ENCODE measurements at places on chromosomes 11 and 22. TPM values are rescaled to one million over a fixed set of nuclear protein-coding genes. Genes with fewer than 3 reads are reported as not detected.

The BUD13 gene
- 16.8 TPM for total RNA-seq

The PLEKHB1 gene
- total RNA-seq: not detected

The CXCR5 gene
- total RNA-seq: not detected

The OR4C12 gene
- not detected for total RNA-seq

The C11orf65 gene
- 0.86 TPM for total RNA-seq

The PARVG gene
- not detected for total RNA-seq

The ANKK1 gene
- not detected for total RNA-seq

The BATF2 gene
- total RNA-seq: 1.3 TPM

The PNPLA2 gene
- 23.5 TPM for total RNA-seq

- no peak for DNase-seq
Observed at GRCh38 chr11:75588051-75588481, 26.0 kb downstream of the SERPINH1 start.

DNA sequence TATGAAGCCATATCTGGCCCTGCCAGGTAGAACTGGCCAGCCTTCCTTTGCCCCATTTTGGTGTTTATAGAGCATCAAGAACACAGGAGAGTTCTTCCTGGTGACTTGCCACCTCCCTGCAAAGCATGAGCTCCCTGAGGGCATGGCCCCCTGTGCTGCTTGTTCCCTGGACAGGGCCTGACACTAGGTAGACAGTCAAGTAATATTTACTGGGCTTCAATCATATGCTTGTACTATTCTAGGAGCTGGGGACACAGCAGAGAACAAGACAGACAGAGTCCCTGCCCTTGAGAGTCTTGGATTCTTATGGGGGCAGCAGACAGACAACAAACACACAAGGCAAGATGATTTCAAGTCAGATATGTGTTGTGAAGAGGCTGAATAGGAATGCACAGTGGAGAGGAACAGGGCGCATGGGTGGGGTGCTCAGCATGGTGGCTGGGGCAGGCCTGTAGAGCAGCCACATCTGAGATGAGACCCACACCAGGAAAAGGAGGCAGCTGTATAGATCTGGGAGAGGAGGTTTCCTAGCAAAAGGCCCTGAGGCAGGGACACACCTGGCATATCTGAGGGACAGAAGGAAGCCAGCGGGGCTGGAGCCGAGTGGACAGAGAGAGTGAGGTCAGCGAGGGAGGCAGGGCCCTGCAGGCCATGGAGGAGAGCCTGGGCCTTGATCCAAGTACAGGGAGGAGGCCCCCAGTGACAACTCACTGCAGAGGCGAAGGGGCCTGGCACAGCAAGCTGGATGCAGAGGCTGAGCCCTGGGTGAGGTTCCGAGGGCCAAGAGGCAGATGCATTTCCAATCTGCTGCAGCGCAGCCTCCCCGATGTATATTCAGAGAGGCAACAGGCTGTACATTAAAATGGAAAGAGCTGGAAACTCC, 10.2 kb upstream of the CBX6 start:
- no peak for DNase-seq

DNA sequence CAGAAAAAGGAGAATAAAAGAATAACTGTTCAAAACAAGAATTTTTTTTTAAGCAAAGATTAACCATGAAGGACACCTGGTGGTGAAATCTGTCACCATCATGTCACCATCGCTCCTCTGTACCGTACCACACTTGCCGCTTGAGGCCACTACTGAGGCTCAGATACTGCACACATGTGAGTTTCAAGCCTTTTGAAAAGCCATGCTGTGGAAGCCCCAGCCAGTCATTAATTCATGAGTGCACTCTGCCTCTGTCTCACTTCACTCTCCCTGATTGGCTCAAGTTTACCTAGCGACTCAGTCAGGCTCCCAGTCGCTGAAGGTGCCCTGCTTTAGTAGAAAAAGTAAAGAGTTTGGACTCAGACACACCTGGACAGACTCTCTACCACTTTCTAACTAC, 6.6 kb upstream of the MS4A12 start:
- no peak for DNase-seq

DNA sequence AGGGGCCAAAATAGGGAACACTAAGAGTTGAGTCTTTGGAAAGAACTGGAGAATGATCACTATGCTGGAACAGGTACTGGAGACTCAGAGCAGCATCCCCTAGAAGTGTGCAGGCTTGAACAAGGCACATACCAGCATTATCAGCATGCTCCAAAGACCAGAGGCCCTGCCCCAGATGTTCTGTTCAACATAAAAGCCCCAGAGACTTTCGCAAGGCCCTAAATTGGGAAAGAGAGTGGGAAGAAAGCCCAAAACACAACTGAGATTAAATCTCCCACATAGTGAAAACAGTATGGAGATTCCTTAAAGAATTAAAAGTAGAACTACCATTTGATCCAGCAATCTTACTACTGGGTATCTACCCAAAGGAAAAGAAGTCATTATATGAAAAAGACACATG, 9.4 kb downstream of the CNGA4 start:
- peak; percentile 95 for DNase-seq

DNA sequence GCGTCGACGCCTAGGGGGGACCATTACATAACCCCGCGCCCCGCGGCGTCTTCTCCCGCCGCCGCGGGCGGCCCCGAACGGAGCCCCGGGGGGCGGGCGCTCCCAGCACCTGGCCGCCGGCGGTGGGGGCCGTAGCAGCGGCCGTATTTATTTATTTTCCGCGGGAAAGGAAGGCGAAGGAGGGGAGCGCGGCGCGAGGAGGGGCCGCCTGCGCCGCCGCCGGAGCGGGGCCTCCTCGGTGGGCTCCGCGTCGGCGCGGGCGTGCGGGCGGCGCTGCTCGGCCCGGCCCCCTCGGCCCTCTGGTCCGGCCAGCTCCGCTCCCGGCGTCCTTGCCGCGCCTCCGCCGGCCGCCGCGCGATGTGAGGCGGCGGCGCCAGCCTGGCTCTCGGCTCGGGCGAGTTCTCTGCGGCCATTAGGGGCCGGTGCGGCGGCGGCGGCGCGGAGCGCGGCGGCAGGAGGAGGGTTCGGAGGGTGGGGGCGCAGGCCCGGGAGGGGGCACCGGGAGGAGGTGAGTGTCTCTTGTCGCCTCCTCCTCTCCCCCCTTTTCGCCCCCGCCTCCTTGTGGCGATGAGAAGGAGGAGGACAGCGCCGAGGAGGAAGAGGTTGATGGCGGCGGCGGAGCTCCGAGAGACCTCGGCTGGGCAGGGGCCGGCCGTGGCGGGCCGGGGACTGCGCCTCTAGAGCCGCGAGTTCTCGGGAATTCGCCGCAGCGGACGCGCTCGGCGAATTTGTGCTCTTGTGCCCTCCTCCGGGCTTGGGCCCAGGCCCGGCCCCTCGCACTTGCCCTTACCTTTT, at the start of gene EP300:
Gene EP300, plus strand, starts transcription at position 570 of the 795 bp plus-strand sequence. CDS start 413 bp downstream, outside the sequence.
- peak; percentile 74 for DNase-seq

GRCh38 chr11:42669248-42669976, 642.4 kb upstream of the API5 start:
- DNase-seq: no peak

- DNase-seq: peak; percentile 33
Observed at GRCh38 chr11:129785383-129786111, 30.1 kb upstream of the TMEM45B start.

DNA sequence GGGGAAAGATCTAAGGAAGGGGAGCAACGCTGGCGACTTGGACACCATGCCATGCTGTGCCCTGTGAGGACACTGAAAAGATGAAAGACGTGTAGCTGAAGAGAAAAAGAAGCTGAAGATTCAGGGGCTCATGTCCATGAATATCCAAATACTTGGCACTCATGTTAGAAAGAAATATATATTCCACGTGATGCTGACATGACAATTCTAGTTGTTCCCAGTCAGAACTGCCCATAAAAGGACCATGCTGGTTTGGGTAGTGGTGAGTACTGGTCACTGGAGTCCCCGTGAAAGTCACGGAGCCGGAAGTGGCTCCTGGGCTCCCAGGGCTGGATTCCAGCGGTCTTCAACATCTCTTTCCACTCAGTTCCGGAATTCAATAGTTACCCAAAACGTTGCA, 9.9 kb downstream of the MS4A15 start:
- DNase-seq: no peak

- DNase-seq: peak; percentile 11
Observed at GRCh38 chr11:73551677-73552076, 46.2 kb downstream of the FAM168A start.

DNA sequence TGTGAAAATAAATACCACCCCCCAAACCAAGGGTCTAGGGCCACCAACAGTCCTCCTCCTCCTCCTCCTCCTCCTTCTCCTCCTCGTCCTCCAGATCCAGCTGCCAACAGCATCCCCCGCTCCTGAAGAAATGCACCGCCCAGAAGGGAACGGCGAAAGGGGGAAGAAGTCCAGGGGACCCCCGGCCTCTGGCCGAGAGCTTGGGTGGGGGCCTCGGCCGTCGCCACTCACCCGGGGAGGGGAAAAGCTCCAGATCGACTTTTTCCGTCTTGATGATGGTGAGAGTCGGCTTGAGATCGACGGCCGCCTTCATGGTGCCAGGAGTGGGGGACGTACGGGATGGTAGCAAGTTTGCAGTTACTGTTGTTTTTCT, 65.7 kb downstream of the ETS1 start:
- DNase-seq: no peak

GRCh38 chr11:86143087-86144030, 74.5 kb upstream of the PICALM start:
- no peak for DNase-seq

- DNase-seq: no peak
Observed at GRCh38 chr11:96798445-96798844, 408.6 kb downstream of the JRKL start.

DNA sequence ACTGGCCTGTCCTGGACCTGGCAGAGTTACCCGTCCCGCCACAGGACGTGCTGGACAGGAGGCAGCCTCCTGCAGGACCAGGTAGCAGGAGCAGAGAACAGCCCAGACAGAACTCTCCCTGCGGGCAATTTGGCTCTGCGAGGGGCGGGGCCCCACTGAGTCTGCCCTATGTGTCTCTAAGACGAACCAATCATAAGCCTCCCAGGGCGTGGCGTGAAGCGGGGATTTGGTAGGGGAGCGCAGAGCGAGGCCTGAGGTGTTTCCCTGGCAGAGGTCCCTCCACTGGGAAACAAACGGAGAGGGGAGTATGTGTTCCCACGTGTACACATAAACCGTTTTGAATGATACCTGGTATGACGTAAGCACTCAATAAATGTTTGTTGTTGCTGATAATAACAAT, 7.4 kb downstream of the CD82 start:
- no peak for DNase-seq

DNA sequence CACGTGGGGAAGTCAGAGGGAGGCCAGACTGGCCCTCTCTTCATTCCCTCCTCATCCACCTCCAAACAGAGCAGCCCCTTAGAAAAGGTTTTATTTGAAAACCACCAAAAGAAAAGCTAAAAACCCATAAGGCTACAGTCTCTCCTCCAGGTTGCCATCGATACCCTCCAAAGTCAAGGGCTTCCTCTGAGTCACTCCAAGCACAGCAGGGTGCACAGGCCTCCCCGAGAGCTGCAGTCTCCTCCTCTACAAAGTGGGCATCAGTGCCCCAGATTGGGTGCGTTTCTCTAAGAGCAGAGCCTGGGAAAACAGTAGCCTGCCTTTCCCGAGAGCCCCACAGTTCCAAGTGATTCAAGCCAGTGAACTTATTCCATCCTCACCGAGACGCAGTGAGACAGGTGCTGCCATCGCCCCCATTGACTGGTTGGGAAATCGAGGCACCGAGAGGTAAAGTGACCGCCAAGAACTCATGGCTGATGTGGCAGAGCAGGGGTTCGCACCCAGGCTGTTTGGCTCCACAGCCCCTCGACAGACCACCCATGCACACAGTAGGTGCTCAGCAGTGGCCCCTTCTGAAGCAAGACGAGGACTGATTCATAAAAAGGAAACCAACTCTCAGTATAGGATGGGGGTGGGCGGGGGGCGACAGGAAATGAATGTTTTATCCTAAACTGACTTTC, 91.7 kb upstream of the SHISAL1 start:
- DNase-seq: no peak

DNA sequence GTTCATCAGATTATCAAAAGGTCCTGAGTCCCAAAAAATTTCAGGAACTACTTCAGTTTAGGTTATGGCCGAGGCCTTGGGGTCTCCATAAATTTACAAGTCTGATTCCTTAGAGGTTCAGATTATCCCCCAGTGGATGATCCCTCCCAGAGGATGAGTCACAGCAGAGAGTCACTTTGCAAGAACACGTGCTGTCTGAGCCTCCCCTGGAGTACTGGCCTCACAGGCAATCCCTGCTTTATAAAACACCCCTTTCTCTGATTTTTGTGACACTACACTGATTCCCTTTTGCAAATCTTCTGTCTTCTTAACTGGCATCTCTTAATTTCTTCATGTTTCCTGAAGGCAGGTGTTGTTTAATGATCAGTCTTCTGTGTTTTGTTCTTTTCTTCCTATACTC, 45.3 kb downstream of the CCDC34 start:
- DNase-seq: peak; percentile 38

DNA sequence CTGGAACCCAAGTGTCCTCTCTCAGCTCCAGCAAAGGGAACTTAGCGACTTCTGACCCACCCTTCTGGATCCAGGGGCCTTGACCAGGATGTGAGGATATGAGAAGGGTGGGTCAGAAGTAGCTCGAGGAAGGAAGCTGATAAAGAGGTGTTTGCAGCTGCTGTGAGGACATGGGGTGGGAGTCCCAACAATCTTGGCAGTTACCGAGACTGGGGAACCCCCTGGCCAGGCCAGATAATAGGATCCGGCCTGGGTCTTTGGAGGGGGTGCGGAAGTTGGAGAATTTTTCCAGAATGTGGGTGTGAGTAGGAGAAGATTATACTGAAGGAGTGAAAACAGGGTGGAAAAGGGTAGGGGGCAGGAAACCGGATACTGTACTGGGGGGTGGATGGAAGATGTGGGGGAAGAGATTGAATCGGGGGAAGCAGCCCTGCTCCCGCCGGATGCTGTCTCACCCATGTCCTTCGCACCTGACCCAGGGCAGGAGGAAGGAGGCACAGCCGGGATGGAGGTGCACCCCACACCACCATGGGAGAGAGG, 2.8 kb upstream of the MCAM start:
- no peak for DNase-seq

DNA sequence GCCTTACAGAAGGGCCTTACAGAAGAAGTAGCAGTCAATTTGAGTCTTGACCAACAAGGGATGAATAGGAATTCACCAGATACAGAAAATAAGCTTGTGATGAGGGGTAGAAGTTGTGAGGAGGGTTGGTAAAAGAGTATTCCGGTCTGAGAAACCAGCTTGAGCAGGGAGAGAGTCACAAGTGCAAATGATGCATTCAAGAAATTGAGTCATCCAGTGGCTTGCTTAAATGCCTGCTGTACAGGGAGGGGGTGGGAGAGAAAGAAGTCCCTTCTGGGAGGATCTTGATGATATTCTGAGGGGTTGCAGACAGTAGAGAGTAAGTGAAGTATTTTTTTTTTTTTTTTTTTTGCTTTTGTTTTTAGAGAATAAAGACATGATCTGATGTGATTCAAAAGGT, 9.2 kb downstream of the CCKBR start:
- DNase-seq: no peak

- DNase-seq: no peak
Observed at GRCh38 chr11:17606233-17607082, 59.4 kb downstream of the OTOG start.

- DNase-seq: no peak
Observed at GRCh38 chr11:21554284-21554683, 638.6 kb upstream of the ANO5 start.

- no peak for DNase-seq
Observed at GRCh38 chr11:38839071-38839470, 2241.0 kb upstream of the RAG2 start.

- no peak for DNase-seq
Observed at GRCh38 chr22:29517215-29517908, 36.2 kb downstream of the THOC5 start.
